ENCODE measurements at places on chromosomes 3 and 15.

GRCh38 chr3:17514597-17514996, 227.8 kb downstream of the TBC1D5 start:
- DNase-seq = no peak

DNA sequence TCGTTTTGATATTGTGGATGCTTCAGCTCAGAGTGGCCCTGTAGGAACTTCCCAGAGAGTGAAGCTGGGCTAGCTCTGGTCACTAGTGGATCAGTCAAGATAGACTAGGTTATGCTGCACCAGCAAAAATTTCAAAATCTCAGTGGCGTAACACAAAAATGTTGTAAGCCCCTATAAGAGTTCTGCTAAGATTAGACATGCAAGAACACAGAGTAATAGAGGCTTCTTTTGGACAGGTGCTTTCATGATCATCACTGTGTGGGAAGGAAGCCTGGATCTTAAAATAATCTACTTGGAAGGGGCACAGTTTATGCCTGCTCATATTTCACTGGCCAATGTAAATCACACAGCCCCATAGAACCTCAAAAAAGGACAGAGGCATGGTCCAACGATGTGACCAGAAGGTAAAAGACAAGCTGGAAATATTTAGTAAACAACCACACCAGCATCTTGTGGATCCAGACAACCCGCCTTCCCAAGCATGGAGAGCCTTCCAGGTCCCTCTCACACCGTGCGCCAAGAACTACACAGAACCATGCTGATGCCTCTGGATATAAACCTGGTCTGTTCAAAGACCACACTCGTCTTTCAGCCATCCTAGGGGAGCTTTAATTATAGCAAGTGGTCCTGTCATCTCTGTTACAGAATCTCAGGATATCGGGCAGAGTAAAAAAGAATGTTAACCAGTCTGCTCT, 554.3 kb downstream of the EPHB1 start:
- no peak for DNase-seq

- DNase-seq = no peak
Observed at GRCh38 chr3:9396301-9396631, 1.1 kb upstream of the SETD5 start.

GRCh38 chr3:170043506-170043905, 5.7 kb downstream of the GPR160 start:
- DNase-seq = no peak

GRCh38 chr3:56197259-56197965, 270.9 kb downstream of the ERC2 start:
- no peak for DNase-seq

GRCh38 chr15:35932531-35932930, 386.6 kb upstream of the DPH6 start:
- no peak for DNase-seq

GRCh38 chr3:56467108-56467507, 1.2 kb downstream of the ERC2 start:
- peak; percentile 8 for DNase-seq

GRCh38 chr3:156606729-156607128, 51.8 kb upstream of the SSR3 start:
- no peak for DNase-seq

- no peak for DNase-seq
Observed at GRCh38 chr15:69604072-69604411, 151.4 kb downstream of the RPLP1 start.

- no peak for DNase-seq
Observed at GRCh38 chr3:134087060-134087974, 57.6 kb upstream of the SLCO2A1 start.

DNA sequence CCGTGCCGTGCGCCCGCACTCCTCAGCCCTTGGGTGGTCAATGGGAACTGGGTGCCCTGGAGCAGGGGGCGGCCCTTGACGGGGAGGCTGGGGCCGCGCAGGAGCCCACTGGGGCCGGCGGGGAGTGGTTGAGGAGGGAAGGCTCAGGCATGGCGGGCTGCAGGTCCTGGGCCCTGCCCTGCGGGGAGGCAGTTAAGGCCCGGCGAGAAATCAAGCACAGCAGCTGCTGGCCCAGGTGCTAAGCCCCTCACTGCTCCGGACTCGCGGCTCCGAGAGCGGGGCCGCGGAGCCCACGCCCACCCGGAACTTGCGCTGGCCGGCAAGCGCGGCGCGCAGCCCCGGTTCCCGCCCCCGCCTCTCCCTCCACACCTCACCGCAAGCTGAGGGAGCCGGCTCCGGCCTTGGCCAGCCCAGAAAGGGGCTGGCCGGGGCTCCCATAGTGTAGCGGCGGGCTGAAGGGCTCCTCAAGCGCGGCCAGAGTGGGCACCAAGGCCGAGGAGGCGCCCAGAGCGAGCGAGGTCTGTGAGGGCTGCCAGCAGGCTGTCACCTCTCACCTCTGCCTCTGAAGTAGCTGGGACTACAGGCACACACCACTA, 7.8 kb downstream of the GP9 start:
- DNase-seq = no peak

DNA sequence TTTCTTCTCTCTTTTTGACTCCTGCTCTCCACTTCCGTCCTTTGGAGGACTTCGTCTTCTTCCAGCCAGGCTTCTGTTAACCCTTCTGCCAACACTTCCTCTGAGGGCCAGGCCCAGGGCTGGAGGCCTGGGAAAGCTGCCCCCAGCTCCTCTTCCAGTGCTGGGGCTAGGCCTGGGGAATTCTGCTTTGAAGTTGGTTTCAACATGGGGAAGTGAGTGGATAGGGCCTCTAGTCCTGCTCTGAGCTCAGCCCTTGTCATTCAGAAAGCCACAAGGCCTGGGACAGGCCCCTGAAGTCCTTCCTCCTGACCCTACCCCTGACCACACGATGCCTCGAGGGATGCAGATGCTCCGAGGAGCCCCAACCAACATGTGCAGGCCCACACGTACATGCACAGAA, 53.9 kb upstream of the HERC1 start:
- no peak for DNase-seq

- no peak for DNase-seq
Observed at GRCh38 chr15:34461730-34462129, 24.1 kb upstream of the GOLGA8A start.

- DNase-seq = no peak
Observed at GRCh38 chr15:80402339-80402738, 1.8 kb upstream of the ARNT2 start.

GRCh38 chr3:54360320-54360719, 238.0 kb downstream of the CACNA2D3 start:
- no peak for DNase-seq

All from stimulated activated CD4-positive, alpha-beta T cell treated with anti-CD3 and anti-CD28 coated beads, TNF-alpha, amount 100 ng/mL, for 4 hours (primary cell).